AG04450 (cell line): ENCODE measurements at places on chromosomes 3 and 15.
A peak's percentile ranks its signal among the peaks of the same experiment; 100 is the strongest.

DNA sequence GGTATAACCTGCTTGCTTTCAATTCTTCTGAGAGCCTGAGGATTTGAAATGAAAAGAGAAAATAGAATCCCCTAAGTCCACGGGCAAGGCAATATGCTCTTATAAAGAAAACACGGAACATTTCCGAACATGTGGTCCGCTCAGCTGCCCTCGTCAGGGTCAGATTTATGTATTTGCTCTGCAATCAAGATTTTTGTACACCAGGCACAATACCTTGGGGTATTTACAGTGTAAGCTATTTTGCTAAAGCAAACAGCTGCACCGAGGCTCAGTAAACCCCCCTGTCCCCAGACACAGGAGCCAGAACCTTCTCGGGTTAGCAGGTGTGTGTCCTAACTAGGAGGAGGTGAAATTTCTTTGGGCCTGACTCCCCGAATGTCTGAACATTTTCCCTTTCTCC is 155.8 kb upstream of the LRIG1 start:
- no peak for DNase-seq

GRCh38 chr15:96416934-96417759 is 86.6 kb downstream of the NR2F2 start:
- DNase-seq, result no peak

GRCh38 chr15:85690561-85691231 is 104.0 kb downstream of the KLHL25 start:
- no peak for DNase-seq

DNA sequence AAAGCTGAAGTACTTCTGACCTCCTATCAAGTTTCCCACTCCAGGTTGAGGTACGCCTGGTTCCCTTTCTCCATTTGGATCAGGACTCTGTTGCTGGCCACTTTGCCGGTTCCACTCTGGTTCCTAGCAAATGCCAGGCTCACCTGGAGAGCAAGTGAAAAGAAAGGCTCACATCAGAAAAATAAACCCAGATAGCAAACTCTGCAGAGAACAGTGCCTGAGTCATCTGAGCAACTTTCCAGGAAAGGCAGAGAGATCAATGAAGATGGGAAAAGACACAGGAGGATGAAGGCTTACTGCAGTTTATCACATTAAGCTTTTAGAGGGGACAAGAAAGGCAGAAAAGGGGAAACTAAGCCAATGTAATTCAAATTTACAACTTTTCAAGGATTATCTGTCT is 41.8 kb upstream of the WDR5B start:
- DNase-seq, result no peak

DNA sequence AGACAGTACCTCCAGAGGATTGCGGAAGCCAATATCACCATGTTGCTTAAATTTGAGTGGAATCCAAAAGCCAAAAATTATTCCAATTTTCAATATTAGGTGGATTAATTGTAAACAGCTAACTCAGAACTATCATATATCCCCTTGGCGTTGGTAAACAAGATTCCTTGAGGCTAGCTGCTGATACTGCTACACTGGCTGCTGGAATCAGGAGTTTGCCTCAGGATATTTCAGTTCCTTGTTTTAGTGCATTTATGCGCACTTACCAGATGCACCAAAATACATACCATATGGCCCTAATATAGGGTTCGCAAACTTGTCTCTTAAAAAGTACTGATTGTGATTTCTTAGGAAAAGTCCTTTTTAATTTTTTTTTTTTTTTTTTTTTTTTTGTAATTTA is 605.2 kb upstream of the NAALADL2 start:
- no peak for DNase-seq

DNA sequence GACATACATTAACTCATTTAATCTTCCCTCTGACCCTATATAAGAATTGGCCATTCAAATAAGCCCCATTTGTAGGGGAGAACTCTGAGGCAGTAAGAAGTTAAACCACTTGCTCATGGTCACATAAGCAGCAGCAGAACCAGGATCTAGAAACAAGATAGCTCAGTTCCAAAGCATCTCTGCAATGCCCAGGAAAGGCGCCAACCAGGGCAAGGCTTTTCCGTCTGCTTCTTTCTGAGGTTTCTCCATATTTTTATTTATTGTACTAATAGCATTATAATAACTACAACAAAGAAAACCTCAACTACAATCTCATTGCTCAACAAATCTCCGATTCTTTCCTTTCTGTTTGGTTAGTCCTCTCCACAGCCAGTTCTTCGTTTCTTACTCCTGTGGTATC is 4.3 kb upstream of the UBE2E2 start:
- no peak for DNase-seq

- DNase-seq, result no peak
Measured at GRCh38 chr3:61925721-61926120, 364.4 kb downstream of the PTPRG start.

GRCh38 chr3:98512576-98512975 is 10.1 kb downstream of the CLDND1 start:
- no peak for DNase-seq

- DNase-seq, result no peak
Measured at GRCh38 chr3:197205265-197205664, 93.1 kb downstream of the DLG1 start.

- DNase-seq, result peak; percentile 74
Measured at GRCh38 chr3:122793568-122794416, at the start of gene HSPBAP1. Gene HSPBAP1 (minus strand): TSS chr3:122793831. CDS start chr3:122793680, 151 bp downstream.

DNA sequence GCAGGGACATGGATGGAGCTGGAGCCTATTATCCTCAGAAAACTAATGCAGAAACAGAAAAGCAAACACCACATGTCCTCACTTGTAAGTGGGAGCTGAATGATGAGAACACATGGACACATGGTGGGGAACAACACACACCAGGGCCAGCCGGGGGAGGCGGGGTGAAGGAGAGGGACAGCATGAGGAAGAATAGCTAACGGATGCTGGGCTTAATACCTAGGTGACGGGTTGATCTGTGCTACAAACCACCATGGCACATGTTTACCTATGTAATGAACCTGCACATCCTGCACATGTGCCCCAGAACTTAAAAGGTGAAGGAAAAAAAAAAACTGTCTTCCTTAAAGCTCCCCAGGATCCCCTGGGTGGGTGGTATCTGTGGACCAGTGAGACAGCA is 87.1 kb downstream of the ADAMTS17 start:
- no peak for DNase-seq

DNA sequence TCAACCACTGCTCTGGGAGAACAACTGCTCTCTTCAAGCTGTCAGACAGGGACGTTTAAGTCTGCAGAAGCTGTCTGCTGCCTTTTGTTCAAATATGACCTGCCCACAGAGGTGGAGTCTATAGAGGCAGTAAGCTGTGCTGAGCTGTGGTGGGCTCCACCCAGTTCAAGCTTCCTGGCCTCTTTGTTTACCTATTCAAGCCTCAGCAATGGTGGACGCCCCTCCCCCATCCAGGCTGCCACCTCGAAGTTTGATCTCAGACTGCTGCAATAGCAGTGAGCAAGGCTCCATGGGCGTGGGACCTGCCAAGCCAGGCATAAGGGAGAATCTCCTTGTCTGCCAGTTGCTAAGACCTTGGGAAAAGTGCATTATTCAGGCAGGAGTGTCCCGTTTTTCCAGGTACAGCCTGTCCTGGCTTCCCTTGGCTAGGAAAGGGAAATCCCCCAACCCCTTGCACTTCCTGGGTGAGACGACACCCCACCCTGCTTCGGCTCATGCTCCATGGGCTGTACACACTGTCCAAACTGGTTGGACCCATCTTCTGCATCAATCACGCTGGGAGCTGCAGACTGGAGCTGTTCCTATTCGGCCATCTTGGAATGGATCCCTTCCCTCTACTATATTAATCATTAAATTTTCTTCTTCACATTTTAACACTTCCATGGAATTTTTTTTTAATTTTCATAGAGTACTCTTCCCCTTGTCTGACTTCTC is 167.0 kb upstream of the UBE2E2 start:
- DNase-seq, result no peak

GRCh38 chr3:133573629-133574194 is at the start of gene CDV3:
Gene CDV3 (plus strand): TSS chr3:133573686. CDS start chr3:133574045, 359 bp downstream.
- no peak for DNase-seq

DNA sequence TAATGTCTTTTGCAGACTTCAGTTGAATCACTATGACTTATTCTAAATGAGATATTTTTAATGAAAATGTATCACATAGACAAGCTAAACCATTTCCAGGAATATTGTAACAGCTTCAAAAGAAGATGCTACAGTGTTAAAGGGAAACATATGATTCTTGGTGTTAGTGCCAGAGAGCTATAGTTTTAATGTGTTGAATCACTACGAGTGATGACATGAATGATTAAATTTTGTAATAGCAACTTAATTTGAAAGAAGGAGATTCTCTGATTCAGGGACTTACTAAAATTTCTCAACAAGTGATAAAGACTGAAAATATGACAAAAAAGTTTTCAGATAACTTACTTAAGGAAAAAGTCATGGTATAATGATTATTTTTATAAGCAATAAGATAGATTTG is 267.3 kb upstream of the SLITRK3 start:
- no peak for DNase-seq
